ENCODE measurements at places on chromosomes 2 and 18.

GRCh38 chr2:101152272-101153076 is 1.3 kb upstream of the TBC1D8 start:
- no peak for DNase-seq

GRCh38 chr18:12053289-12053688 is 40.4 kb upstream of the ANKRD62 start:
- DNase-seq = no peak

- DNase-seq = no peak
These were observed 478.5 kb upstream of the ID2 start for GRCh38 chr2:8203364-8203763.

GRCh38 chr2:1931003-1931914 is 186.9 kb upstream of the PXDN start:
- DNase-seq = no peak

- DNase-seq = no peak
These were observed 113.3 kb downstream of the NOL10 start for GRCh38 chr2:10576456-10576855.

DNA sequence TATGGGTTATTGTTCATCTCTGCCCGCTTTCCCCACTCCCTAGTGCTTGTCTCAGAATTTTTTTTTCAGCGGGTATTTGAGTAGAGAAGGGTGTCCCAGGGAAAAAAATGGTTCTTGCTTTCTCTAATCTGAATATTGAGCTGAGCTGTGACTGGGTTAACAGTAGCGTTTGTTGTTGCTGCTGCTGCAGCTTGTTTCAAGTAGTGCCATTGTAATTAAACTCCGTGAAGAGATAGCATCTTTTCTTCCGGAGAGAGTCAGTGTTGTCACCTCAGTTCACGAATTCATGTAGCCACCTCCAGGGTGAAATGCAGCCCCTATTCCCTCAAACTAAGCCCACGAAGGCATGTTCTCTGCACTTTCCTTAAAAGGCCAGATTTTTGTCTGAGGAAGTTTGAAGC is 1.5 kb upstream of the AAK1 start:
- no peak for DNase-seq

GRCh38 chr2:147051814-147052213 is 793.0 kb upstream of the ACVR2A start:
- no peak for DNase-seq

DNA sequence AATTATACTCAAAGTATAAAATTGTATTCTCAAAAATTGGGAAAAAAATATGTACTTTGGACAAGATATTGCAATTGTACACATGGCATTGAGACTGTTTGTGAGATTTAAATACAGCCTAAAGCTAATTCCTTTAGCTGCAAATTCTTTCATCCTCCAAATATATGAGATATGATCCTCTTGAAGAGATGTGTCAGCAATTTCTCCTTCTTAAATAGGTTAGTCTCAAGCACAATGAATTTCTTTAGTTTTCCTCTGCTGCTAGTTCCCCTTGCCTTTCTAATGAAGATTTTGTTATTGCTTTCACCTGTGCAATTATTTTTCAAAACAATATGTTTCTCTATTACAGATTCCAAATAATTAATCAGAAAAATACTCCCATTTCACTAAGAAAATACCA is 153.4 kb upstream of the GULP1 start:
- DNase-seq = no peak

- DNase-seq = no peak
These were observed 24.5 kb upstream of the SP5 start for GRCh38 chr2:170690640-170691039.

GRCh38 chr18:13036622-13037320 is 45.6 kb downstream of the CEP192 start:
- DNase-seq = no peak

- DNase-seq = no peak
These were observed 96.7 kb downstream of the AP1S3 start for GRCh38 chr2:223740679-223741078.

GRCh38 chr18:70385474-70385873 is 96.6 kb downstream of the SOCS6 start:
- no peak for DNase-seq

- DNase-seq = no peak
These were observed 3.2 kb downstream of the MTHFD2 start for GRCh38 chr2:74201596-74201995.

- no peak for DNase-seq
These were observed 1.4 kb downstream of the BOD1L2 start for GRCh38 chr18:57148263-57148662.

DNA sequence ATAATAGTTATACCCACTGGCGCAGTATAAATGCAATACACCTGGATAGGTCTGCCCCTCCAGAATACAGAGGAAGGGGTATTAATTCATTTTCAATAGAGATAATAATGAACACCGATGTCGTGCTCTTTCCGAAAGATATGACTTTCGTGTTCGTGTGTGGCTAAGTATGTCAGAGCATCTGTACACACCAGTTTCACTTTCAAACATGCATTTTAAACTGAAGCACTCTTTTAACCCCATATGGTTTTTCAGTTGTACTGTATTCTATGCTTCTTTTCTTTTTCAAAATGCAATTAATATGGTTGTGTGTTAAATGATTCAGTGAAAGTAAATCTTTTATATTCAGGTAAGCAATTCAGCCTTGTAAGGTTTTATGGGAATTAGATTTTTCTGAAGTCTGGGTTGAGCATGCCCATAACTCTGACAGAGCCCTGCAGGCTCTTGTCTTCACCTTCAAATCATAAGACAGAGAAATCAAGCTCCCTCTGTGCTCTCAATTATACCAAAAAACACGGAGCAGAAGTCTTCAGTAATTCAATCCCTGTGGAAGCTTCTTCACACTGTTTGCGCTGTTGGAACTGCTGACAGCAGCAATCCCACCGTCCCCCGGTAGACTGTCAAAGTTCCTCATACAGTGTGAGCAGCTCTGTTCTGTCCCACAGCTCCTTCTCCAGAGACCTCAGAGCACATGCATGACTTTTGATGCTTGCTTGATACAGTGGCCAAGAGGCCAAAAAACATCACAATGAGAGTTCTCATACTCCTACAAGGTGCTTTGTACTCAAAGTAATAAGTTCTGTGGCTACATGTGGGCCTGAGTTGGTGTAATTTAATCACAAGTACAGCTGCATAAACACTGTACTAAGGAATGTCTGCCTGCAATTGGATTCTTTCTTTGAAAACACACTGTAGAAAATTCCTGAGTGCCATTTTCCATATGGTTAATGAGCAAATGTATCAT is 186.8 kb downstream of the ZNF521 start:
- DNase-seq = no peak

DNA sequence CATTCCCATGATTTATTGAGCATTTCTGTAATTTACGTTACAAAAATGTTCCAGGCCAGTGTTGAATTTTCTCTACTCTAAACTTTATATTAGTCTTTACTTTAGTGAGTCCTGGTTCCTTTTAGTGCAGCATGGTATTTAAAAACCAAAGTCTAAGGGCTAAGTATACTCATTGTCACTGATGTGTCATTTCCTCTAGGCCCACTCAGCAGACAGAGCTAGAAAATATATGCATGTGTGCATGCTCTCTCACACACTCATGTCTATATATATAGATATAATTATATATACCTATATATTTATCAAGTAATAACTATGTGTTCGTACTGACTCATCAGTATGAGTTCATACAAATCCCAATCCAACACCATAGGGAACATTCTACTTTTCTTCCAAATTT is 132.5 kb upstream of the SLC8A1 start:
- no peak for DNase-seq

DNA sequence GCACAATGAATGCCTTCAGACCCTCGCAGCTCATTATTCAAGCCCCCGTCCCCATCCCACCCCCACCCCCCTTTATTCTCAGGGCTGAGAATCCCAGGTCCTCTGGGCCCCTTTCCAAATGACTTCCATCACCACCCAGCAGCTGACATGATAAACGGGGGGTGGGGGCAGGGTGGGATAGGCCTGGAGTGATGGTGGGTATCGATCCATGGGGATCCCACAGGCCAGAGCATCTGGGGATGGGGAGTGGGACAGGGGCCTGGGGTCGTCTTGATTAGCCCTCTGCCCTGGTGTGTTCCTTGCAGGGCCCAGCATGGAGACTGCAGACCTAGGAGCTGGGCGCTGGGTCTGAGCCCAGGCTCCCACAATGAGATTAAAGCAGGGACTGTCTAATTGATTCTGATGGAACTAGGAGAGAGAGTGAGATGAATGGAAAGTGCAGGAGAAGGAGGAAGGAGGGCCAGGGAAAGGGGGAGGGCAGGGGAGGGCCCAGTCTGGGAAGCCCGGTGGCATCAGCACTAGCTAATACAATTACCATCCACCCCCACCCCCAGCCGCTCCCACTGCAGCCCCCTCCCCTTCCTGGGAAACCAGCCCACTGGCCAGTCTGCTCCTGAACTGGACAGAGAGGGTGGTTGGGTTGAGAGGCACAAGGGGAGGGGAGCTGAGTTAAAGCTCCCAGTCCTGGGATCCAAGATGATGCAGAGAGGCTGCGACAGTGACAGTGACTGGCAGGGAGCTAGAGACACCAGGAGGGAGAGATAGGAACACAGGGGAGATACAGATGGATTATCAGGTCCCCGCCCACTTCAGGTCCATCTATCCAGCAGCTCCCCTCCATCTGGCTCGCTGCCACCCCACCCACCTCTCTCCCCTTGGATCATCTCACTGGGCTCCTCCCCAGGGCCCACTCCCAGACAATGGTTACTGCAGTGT is 13.1 kb upstream of the TNS1 start:
- no peak for DNase-seq

- no peak for DNase-seq
These were observed 146.5 kb downstream of the ASB1 start for GRCh38 chr2:238573065-238573778.

GRCh38 chr2:3493615-3494007 is 25.7 kb downstream of the ADI1 start:
- peak; percentile 69 for DNase-seq

- DNase-seq = no peak
These were observed 39.9 kb downstream of the MYO3B start for GRCh38 chr2:170217778-170218251.

DNA sequence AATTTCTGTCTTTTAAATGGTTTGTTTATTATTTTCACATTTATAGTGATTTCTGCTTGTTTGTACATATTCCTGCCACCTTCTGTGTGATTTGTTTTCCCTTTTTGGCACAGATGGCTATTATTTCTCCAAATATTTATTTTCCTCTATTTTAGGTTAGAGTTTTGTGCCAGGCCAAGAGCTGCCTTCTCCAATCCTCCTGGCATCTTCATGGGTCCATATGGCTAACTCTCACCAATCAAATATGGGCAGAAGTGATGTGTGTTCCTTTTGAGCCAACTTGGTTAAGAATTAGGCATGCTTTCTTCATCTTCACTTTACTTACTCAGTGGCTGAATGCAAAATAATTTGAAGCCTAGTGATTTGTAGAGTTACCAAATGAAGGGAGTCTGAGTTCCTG is 697.1 kb upstream of the CELF4 start:
- no peak for DNase-seq

DNA sequence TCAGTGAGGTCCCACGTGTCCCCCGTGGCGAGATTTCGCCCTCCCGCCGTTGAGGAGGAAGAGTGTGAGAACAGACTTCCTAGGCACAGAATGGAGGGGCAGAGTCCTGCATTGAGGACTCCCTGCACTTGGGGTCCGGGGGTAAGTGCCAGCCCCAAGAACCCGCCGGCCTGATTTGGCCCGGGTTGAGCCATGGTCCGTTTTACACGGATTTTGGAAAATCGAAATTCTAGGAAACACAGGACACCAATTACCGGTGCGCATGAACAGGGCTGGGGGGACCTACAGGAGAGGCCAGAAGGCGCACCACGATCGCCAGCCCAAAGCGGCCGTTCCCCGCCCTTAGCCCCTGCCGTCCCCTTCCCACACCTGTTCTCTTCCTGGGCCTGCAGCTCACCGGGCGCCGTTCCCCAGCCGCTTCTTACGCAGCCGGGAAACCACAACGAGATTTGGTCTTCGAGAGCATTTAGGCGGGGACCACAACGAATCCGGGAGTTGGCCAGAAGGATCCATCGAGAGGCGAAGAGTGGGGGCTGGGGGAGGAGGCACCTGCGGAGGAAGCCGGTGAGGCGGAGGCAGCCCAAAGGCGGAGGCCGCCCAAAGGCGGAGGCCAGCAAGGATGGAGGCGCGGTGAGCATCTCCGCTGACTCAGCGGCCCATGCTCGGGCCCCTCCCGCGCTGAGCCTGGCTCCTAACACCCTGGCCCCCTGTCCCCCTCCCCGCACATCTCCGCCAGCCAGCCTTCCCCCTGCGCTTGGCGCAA is 464 bp upstream of the TLX2 start:
- DNase-seq = no peak

GRCh38 chr2:84889332-84889731 is 8.4 kb upstream of the TRABD2A start:
- DNase-seq = no peak

DNA sequence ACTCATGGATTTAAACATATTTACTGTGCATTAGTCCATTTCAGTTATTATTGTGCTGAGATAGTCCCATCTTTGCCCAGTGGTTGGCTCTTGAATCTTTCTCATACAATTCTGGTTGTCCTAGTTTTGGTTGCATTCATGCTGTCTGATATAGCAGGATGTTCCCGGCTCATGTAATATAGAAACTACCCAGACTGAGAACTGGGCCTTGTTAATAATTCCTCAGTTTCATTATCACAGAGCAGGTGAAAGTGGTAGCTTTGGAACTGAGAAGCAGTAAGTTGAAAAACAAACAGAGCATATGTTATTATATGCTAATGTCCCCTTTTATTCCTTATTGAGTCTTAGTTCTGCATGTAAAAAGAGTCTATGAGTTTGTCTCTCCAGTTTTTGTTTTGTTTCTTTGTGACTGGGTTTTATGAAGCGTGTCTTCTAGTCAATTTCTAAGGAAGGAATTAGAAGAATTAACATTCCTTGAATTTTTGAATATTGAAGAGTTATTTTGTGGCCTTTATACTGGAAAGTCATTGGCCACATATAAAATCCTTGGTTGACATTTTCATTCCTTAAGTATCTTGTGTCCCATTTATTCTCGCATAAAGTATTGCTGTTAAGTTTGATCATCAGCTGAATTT is 43.3 kb downstream of the EIF5B start:
- DNase-seq = no peak

DNA sequence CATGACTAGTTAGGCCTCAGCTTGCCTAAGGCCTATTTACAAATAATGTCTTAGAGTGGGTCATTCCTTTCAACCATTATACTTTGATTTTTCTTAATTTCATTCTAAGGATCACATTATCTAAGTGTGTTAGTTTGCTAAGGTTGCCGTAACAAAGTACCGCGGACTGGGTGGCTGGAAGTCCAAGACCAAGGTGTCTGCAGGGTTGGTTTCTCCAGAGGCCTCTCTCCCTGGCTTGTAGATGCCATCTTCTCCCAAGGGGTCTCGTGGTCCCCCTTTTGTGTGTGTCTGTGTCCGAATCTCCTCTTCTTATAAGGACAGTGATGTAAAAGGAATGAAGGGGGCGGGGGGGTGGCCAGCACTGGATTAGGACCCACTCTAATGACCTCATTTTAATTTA is 18.4 kb upstream of the ITM2C start:
- no peak for DNase-seq

- no peak for DNase-seq
These were observed 6.3 kb upstream of the NRP2 start for GRCh38 chr2:205675861-205676516.

DNA sequence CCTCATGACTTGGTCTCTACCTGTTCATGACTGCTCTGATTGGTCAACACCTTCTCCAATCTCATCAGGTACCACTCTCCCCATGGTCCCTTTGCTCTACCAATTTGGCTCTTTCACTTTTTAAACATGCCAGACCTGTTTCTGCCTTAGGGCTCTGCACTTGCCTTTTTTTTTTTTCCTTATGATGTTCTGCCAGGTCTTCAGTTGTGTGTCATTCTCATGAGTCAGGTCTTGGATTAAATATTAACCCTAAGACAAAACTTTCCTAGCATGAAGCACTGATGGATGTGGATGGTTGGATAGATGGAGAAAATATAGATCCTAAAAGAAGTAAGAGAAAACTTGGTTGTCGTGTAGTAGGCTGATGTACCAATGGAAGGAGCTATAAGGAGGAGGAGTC is 219.3 kb downstream of the TTC32 start:
- DNase-seq = no peak
